Vagina (tissue), 2 donors: ENCODE measurements at places on chromosomes 2 and 18.

GRCh38 chr2:170092436-170093060 is 85.4 kb upstream of the MYO3B start:
- no peak for DNase-seq

DNA sequence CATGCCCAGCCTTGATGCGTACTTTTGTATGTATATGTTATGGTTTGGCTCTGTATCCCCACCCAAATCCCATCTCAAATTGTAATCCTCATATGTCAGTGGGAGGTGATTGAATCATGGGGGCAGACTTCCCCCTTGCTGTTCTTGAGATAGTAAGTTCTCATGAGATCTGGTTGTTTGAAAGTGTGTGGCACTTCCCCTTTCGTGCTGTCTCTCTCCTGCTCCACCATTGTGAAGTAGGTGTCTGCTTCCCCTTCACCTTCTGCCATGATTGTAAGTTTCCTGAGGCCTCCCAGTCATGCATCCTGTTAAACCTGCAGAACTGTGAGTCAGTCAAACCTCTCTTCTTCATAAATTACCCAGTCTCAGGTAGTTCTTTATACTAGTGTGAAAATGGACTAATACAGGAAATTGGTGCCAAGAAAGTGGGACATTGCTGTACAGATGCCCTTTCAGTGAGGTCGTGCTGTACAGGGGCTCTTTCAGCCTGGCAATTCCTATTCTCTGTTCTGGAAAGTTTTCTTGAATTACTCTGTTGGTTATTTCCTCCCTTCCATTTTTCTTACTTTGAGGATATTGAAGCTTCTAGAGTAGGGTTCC is 38.2 kb downstream of the KCMF1 start:
- DNase-seq = no peak

GRCh38 chr2:241274127-241274526 is 41.3 kb downstream of the HDLBP start:
- no peak for DNase-seq

DNA sequence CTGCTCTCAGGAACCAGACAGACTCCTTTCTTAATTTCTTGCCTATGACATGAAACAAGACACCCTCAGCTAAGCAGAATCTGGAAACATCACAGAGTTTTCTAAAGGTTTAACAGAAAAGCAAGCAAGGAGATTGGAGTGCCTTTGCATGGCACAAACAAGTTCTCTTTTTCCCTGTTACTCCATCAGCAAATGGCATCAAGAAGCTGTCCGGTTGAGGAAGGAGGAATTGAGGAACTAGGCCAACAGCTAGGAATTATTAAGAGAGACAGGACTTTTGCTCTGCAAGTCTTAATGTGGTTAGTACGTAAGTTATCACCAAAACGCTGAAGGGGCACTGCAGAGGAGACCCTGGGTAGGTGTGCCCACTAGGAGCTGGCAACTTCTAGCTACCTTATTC is 53.2 kb downstream of the NEB start:
- DNase-seq = no peak

DNA sequence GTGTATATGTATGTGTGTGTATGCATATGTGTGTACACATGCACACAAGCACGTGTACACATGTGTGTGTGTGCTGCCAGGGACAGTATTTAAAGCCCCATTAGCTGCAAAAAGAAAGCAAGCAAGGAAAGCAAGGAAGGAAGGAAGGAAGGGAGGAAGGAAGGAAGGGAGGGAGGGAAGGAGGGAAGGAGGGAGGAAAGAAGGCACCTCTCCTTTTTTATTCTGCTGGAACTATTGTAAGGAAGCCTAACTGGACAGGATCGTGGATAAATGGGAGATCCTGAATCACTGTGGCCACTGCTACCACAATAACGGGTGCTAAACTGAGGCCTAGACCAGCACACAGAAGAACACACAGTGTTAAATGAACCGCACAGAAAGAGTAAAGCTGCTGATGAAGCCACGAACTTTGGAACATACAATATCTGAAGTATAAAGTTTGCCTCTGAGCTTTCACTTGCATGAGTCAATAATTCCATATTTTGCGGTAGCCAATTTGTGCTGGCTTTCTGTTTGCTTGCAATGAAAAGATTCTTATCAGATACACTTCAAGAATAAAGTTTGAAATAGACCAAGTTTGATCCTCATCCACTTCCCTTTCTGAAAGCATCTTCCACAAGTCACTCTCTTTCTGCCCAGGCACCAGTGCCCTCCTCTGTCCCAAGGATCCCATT is 15.5 kb downstream of the CACNB4 start:
- DNase-seq = no peak

GRCh38 chr18:75483662-75484061 is 56.2 kb upstream of the SMIM21 start:
- DNase-seq = no peak

DNA sequence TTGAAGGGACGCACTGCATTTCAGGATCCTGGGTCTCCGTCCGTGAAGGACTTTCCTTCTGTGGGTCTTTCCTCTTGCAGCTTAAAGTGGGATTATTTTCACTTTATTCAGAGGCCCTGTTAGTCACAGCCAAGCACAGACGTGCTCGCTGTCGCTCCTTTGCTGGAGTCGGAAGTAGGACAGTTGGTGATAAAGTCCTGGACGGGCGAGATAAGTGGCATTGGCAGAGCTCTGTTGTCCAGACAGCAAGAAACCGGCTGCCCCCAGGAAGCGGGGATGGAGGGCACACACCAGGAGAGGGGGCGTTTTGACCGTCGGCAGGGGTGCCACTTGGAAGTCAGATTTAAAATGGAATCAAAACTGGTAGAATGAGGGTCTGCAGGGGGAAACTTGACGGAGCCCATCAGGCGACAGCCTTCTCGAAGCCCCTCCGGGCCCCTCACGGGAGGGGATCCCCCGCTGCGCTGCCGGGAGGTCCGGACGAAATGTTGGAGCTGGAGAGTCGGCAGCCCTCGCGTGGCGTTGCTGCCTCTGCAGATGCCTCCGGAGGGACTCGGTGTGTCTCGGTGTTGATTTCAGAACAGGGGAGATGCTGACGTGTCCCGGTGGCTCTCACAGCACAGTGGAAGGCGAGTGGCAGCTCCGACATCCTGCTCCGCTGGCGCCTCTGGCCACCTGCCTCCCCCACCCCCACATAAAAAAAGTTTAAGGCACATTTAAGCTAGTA is 124.2 kb downstream of the NFATC1 start:
- DNase-seq = peak; percentile 82

- DNase-seq = no peak
Observed at GRCh38 chr2:148994341-148994740, 44.2 kb upstream of the LYPD6B start.

- DNase-seq = no peak
Observed at GRCh38 chr2:149996901-149997300, 409.3 kb upstream of the MMADHC start.

- DNase-seq = no peak
Observed at GRCh38 chr2:39620067-39620466, 45.6 kb upstream of the TMEM178A start.
